ENCODE measurements at places on chromosomes 7 and 10. TPM values are rescaled to one million over a fixed set of nuclear protein-coding genes. Genes with fewer than 3 reads are reported as not detected.

The ITGA8 gene
- 92.0 TPM for total RNA-seq

The ATP6V0E2 gene
- 16.7 TPM for total RNA-seq

The ZNF716 gene
- total RNA-seq, result not detected

The RNF148 gene
- 0.36 TPM for total RNA-seq

The EBLN1 gene
- total RNA-seq, result not detected

The MMP21 gene
- total RNA-seq, result not detected

The TMED4 gene
- 75.9 TPM for total RNA-seq

The ZNF853 gene
- 0.32 TPM for total RNA-seq

The ERVW-1 gene
- not detected for total RNA-seq

The CALHM1 gene
- total RNA-seq, result not detected

The FXYD4 gene
- not detected for total RNA-seq

The ODAD2 gene
- total RNA-seq, result 0.49 TPM

The RHBDD2 gene
- total RNA-seq, result 28.7 TPM

The POLR2J2 gene
- 6.9 TPM for total RNA-seq

The ABCA13 gene
- 1.1 TPM for total RNA-seq

The PRDX3 gene
- 139 TPM for total RNA-seq

Measured in hair follicle dermal papilla cell (primary cell).